ENCODE measurements at places on chromosomes 16 and 17.

GRCh38 chr17:49862781-49863331 is 15.0 kb upstream of the TAC4 start:
- no peak for DNase-seq

DNA sequence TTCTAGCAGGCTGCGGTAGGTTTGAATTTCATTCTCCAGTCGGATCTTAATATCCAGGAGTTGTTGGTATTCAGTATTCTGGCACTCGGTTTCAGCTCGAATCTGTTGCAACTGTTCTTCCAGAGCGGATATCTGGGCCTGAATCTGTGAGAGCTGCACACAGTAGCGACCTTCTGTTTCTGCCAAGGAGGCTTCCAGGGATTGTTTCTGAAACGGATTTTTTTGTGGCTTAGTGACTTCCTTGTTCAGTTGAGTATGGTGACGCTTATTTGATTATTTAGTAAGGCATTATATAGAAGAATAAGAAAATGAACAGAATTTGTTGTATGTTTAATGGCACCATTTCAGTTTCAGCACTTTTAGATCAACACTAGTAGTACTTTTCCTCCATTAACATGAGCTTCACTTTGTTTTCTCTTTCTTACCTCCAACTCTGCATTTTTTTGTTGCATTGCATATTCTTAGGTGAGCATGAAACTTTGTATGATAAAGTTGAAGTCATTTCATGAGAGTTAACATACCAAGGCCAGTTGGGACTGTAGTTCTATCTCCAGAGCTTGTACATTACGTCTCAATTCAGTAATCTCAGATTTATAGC is 2.8 kb downstream of the KRT10 start:
- no peak for DNase-seq

DNA sequence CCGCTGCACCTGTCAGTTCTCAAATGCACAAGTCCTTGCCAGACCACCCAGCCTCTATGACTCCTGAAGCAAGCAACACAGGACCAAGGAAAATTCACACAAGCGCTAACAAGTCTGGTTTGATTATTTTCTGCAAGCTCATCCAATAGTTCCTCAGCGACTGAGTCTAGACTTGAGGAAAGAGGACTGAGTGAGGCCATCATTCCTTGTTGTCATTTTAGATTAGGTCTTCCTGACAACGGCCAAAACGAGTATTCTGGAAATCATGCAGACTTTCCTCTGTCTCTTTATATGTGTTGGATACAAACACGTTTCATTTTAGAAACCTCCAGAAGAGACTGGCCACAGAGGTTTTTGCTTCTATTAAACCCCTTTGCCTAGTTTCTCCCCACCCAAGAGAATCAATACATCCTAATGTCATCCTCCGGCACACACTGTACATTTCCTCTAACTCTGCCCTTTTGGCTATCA is 561 bp downstream of the CCDC47 start:
- DNase-seq = peak; percentile 24

DNA sequence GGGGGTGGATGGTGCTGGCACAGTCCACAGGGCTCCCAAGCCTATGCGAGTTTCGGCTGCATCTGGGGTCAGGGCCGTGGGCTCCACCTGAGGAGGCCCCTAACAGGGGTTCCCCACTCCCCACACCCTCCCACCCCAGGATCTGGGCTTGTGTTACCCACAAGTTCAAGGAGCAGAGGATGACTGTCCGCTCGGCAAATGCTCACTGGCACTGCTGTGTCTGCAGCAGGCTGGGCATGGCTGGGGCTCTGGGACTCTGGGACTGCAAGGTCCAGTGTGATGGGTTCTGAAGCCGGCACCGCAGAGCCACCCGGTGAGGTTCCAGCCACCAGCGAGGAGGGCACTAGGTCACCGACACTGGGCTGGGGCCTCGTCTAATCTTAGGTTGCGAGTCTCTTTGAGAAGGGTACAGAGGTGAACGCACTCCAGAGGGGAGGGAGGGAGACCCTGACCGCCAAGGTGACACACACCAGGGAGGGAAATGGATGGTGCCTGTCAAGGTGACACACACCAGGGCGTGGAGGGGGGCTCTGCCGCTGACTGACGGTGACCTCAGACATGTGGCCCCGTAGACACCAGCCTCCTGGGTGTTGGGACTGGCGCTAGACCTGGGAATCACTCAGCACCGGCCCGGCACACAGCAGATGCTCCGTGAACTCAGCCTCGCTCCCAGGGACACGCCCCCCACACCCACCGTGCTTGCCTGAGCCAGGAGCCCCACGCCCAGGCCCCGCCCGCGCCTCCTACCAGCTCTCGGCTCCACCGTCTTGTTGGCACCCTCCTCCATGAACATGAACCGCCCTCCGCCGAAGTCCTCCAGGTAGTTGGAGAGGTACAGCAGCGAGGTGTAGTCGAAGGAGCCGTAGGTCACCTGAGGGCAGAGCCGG is 20.5 kb upstream of the HEXD start:
- DNase-seq = no peak

- DNase-seq = no peak
Observed at GRCh38 chr16:83842756-83843507, 35.2 kb downstream of the HSBP1 start.

GRCh38 chr17:79800325-79801155 is 3.7 kb upstream of the CBX8 start:
- DNase-seq = no peak
